ENCODE measurements at places on chromosomes 7 and 10.

- DNase-seq, result peak; percentile 33
Observed at GRCh38 chr7:132666774-132667172, 90.5 kb upstream of the PLXNA4 start.

GRCh38 chr7:33965183-33965744 lies 59.9 kb downstream of the BMPER start:
- DNase-seq, result no peak

GRCh38 chr10:15293862-15294842 lies 76.9 kb downstream of the FAM171A1 start:
- peak; percentile 46 for DNase-seq

GRCh38 chr10:77299320-77299719 lies 338.3 kb downstream of the KCNMA1 start:
- DNase-seq, result no peak

- DNase-seq, result no peak
Observed at GRCh38 chr10:60944910-60945297, 919 bp upstream of the RHOBTB1 start.

DNA sequence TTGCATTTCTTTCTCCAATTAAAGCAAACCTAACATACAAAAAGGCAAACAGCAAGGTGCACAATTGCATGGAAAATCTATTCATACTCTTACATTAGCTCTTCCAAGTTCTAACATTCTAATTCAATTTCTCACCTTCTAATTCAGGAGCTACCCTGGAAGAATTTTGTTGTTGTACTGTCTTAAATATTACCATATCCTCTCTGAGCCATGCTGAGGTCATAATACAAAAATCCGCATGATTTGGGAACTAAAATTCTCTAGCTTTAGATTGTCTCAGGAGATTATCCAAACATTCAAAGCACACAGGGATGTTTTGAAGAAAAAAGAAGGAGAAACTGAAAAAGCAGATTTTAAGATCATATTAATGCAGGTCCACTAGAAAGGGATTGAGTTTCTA lies 229.9 kb downstream of the KIAA1217 start:
- DNase-seq, result no peak

DNA sequence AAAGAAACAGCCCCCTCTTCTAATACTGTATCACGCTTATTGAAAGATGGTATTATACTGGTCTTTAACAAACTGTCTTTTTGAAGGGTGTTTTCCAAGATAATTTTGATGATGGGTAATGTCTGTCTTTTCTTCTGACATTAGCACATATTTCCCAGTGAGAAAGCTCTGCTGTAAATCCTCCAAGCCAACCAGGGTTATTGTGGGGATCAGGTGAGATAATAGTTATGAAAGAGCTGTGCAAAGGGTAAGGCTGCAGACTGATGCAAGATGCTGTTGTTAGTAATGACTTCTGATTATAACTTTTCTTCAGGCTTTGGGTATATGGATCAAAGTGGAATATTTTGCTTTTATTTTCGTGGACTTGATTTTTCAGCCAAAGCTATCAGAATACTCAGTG lies 581.7 kb downstream of the REEP3 start:
- DNase-seq, result no peak
